ENCODE measurements at places on chromosomes 16 and 17.

- no peak for DNase-seq
- no peaks in the 10 kb centered on the region for H3K4me1 ChIP-seq
- H3K27me3 ChIP-seq: no peaks in the 10 kb centered on the region
- H3K27ac ChIP-seq: no peak overlapping the region
- no peaks in the 10 kb centered on the region for H3K36me3 ChIP-seq
Observed at GRCh38 chr16:23195366-23195978, 12.9 kb downstream of the SCNN1G start.

DNA sequence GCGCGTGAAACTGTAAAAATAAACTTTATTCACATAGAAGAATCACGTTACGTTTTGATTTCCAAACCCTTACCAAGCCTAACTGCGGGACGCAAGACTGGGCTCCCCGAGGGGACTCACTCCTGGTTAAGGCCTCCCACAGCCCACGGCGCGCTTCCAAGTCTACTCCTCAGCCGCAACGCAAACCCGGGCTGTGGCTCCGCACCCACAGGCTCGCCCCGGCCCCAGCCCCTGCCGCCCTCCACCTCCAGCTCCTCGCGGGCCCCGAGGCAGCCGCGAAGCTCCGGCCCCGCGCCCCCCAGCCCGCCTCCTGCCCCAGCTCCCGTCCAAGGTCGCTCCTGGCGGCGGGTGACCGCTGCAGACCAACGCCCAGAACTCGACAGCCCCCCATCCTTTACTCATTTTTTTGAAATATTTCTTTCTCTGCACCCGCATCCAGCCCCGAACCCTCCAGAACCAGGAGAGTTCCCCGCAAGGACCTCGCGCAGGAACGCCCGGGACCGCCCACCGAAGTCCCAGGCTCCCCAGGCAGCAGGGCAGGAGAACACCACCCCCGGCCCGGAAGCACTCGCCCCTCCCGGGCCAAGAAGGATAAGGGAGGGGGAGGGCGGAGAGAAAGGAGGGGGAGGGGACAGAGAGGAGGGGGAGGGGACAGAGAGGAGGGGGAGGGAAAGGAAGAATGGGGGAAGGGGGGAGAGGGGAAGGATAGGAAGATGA is 912 bp downstream of the USP22 start:
- H3K27me3 ChIP-seq: no peaks in the 10 kb centered on the region
- H3K27ac ChIP-seq: peak overlapping the region; percentile 100
- peak; percentile 77 for DNase-seq
- H3K4me1 ChIP-seq: peaks cover 27% of the 10 kb centered on the region
- H3K36me3 ChIP-seq: no peaks in the 10 kb centered on the region
- peak overlapping the region; percentile 100 for H3K4me3 ChIP-seq

DNA sequence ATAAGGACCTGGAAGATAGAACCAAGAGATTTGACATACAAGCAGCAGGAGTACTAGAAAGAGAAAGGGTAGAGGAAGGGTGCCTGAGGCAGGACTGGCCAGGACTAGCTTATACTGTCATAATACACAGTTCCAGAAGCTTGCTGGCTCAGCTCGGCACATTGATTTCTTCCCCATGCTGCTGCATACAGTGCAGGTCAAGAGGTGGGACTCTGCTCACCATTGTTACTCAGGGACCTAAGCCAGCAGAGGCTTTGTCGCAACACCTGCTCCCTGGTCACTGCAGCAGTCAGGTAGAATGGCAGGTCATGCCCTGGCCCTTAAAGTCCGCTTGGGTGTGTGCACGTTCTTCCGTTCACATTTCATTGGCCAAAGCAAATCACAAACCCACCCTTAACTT is 32.8 kb downstream of the LDHD start:
- H3K4me1 ChIP-seq: peaks cover 12% of the 10 kb centered on the region
- no peaks in the 10 kb centered on the region for H3K27me3 ChIP-seq
- H3K36me3 ChIP-seq: no peaks in the 10 kb centered on the region
- no peak overlapping the region for H3K27ac ChIP-seq
- DNase-seq: no peak

DNA sequence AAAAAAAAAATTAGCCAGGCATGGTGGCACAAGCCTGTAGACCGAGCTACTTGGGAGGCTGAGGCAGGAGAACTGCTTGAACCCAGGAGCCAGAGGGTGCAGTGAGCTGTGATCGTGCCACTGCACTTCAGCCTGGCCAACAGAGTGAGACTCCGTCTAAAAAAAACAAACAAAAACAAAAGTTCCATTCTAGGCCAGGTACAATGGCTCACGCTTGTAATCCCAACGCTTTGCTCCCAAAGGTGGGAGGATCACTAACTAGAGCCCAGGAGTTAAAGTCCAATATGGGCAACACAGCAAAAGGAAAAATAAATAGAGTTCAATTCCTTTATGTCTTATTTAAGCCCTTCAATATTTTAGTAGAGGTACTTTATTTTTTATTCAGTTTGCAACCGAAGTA is 47.5 kb downstream of the CNOT1 start:
- DNase-seq: no peak
- H3K4me1 ChIP-seq: no peaks in the 10 kb centered on the region

DNA sequence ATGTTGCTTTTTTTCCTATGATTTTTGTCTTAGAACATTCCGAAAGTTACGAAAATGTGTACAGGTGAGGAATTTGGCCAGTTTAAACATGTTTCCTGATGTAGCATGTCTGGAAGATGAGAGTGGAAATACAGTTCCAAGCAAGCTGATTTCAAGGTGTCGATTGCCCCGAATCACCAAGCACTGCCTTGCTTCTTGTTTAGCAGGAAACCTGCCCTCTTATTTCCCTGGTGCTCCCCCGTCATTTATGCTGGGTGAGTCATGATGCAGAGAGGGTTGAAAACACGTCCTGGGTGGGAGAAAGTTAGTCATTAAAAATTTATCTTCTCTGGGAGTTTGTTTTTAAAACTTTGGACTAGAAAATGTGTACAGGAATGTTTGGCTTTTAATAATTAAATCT is 608.6 kb upstream of the EEF2KMT start:
- no peak overlapping the region for H3K27ac ChIP-seq
- H3K27me3 ChIP-seq: no peaks in the 10 kb centered on the region
- no peaks in the 10 kb centered on the region for H3K36me3 ChIP-seq
- H3K4me1 ChIP-seq: no peaks in the 10 kb centered on the region
- H3K4me3 ChIP-seq: no peak overlapping the region
- no peak for DNase-seq

DNA sequence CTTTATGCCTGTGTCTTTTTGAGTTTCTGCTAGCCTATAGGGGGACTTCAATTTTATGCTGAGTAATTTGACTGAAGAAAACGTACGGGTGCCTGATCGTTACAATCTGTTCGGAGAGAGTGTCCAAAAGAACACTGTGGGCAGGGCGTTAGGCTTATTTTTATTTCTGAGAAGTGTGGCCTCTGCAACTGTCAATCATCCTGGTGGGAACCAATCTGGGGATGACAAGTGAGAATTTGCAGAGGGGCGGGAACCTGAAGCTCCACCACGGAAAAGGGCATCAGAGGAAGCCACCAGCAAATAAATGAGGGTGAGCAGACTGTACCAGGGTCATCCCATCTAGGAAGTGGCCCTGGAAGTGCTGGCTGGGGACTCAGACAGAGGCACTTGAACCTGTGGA is 12.0 kb upstream of the CDYL2 start:
- no peak overlapping the region for H3K27ac ChIP-seq
- no peak for DNase-seq
- no peaks in the 10 kb centered on the region for H3K36me3 ChIP-seq
- no peaks in the 10 kb centered on the region for H3K27me3 ChIP-seq

- no peaks in the 10 kb centered on the region for H3K27me3 ChIP-seq
- no peak for DNase-seq
- no peaks in the 10 kb centered on the region for H3K36me3 ChIP-seq
- no peaks in the 10 kb centered on the region for H3K4me1 ChIP-seq
Observed at GRCh38 chr17:13575922-13576419, 25.8 kb downstream of the HS3ST3A1 start.

DNA sequence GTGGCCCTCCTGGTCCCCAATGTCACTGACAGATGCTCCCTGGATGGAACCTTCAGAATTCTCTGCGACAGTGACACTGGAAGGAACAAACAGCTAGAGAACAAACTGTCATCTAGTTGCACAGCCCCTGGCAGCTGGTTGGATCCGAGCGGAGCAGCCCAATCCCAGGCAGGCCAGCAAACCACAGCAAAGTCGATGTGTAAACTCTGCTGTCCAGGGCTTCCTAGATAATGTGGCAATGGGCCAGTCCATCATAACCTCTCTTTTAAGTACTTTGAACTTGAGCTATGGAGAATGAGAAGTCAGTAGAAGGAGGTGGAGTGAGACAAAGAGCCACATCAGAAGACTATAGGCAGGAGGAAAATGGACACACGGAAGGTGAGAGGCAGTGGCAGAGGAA is 323.0 kb downstream of the CBLN1 start:
- no peaks in the 10 kb centered on the region for H3K36me3 ChIP-seq
- no peak overlapping the region for H3K4me3 ChIP-seq
- H3K4me1 ChIP-seq: no peaks in the 10 kb centered on the region
